ENCODE measurements at places on chromosomes 11 and 22.

DNA sequence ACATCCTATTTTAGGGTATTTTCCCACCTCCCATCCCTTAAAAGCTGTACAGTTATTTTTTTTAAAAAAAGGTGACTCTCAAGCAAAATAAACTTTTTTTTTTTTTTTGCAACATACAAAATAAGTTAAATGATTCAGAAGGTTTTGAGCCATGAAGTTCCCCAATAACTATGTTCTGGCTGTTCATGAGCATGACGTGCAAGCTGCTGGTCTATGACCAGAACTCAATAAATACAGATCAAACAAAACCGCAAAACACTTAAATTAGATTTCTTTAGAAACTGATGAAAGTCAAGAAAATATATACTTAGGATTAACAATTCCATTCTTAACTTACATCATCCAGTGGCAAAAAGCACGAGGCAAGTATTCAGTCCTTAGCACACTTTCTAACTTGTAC, 24.1 kb upstream of the CLNS1A start:
- no peak for DNase-seq

- DNase-seq: no peak
These were observed 5.4 kb upstream of the C11orf86 start for GRCh38 chr11:66969584-66970225.

GRCh38 chr11:60193687-60194433, 11.0 kb upstream of the MS4A6A start:
- DNase-seq: no peak

DNA sequence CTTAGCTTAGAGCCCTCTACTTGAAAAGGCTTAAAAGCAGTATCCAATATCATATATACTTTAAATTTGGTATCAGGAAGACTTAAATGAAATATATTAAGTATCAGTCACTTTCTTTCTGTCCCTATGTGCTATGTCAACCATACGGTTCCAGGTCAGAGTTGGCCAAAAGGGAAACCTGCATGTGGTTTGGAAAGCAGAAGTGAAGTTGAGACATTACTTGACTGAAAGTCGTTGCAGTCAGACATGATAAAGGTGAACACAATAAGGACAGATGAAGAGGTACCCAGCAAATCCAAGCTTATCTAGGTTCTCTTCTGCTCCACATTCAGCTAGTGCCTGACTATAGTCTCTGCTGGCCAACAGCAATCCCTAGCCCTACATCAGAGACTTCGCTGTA, 336.8 kb downstream of the KCNA4 start:
- no peak for DNase-seq

GRCh38 chr22:29433856-29434255, 4.5 kb upstream of the RFPL1 start:
- no peak for DNase-seq

DNA sequence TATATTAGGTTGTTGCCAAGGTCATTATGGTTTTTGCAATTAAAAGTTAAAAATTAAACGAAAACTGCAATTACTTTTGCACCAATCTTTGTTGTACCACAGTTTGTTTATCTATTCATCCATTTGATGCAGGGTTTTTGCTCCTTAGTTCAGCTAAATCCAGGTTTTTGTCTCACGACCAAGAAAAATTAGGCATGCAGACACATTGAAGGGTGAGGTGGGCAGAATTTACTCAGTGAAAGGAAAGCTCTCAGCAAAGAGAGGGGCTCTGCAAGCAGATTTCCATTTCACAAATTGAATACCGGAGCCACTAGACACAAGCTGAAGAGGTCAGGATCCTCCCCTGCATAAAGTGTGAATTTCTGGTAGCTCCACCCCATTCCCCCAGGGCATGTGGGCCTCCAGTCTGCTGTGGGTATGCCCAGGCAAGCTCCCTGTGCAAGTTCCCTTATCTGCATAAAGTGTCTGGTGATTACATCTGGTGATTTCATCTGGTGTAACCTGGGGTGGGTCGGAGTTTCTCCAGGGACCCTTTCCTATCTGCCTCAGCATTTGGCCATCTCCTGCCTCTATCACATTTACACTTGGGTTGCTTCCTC, 33.3 kb downstream of the APOL6 start:
- no peak for DNase-seq

- DNase-seq: no peak
These were observed 13.0 kb downstream of the ACO2 start for GRCh38 chr22:41481925-41482318.

GRCh38 chr11:5449432-5449831, 309 bp downstream of the OR51I2 start:
- DNase-seq: no peak

GRCh38 chr22:39181778-39182177, 29.3 kb upstream of the CBX7 start:
- DNase-seq: no peak

- DNase-seq: no peak
These were observed 6.5 kb downstream of the RELT start for GRCh38 chr11:73382747-73383146.
